Iris pigment epithelial cell (primary cell): ENCODE measurements at places on chromosomes 1 and 21.

GRCh38 chr21:20996421-20997310 lies 1.5 kb upstream of the NCAM2 start:
- peak; percentile 47 for DNase-seq

DNA sequence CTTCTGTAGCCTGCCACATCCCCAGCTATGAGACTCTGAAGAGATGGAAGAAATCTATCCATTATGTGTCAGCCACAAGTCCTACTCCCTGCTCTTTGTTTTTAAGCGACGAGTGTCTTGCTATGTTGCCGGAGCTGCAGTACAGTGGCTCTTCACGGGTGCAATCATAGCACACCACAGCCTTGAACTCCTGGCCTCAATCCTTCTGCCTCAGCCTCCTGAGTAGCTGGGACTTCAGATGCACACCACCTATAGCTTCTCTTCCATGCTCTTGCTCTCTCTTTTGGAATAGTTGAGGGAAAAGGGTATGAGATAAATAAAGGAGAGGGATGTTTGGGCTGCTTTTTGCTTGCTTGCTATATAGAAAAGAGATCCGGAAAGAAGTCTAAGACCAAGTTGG lies 1.6 kb downstream of the TUFT1 start:
- DNase-seq = no peak

DNA sequence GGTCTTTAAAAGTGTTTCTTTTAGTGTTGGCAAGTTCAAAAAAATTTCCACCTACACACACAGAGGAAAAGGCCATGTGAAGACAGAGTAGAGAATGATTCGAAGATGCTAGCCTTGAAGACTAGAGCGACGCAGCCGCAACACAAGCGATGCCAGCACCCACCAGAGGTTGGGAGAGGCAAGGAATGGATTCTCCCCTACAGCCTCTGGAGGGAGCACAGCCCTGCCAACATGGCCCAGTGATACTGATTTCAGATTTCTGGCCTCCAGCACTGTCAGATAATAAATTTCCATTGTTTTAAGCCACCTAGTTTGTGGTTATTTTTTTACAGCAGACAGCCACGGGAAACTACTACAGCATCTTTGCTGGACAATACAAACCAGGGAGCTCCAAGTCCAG lies 6.9 kb upstream of the ADAR start:
- DNase-seq = no peak

DNA sequence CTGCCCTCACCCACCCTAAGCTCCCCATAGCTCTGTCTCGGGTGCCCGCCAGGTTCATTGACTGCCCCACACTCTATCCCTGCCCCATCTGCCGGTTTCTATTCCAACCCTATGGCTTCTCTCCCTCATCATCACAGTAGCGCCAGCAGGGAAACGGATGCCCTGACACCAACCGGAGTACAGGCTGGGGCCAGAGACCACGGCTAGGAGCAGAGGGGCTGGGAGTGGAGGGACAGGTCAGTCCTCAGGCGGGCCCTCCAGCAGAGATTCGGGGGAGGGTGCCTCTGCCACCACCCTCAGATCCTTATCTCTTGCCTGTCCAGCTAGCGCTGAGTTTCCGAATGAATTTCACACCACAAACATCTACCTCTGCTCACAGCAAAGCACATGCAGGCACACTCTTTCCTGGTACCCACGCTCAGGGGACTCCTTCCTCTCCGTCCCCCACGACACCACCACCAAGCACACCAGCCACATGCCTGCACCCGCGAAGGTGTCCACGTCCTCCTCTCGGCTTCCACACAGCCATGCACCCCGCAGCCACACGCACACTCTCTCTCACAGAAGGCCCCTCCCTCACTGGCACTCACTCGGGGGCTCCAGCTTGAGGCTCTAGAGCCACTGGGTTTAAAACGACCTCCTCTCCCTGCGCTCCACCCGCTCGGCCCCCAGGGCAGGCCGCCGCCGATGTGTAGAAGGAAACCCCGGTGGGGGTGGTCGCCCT lies 7.2 kb downstream of the TAL1 start:
- DNase-seq = no peak

DNA sequence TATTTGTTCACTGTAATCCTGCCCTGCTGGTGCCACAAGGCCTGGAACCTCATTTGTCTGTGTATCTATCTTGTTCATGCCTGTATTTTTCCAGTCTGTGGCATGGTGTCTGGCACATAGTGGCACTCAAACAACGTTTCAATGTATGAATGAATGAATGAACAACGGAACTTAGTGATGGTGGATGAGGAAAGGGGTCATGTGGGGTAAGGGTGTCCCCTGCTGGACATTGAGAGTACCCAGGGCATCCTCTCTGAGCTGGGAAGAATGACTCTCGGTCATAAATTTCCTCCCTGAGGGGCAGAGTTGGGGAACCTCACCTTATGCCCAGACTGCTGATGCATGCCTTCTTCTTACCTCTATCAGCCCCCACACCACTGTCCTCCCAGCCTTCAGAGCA lies 18.9 kb upstream of the ZNF683 start:
- DNase-seq = peak; percentile 65

DNA sequence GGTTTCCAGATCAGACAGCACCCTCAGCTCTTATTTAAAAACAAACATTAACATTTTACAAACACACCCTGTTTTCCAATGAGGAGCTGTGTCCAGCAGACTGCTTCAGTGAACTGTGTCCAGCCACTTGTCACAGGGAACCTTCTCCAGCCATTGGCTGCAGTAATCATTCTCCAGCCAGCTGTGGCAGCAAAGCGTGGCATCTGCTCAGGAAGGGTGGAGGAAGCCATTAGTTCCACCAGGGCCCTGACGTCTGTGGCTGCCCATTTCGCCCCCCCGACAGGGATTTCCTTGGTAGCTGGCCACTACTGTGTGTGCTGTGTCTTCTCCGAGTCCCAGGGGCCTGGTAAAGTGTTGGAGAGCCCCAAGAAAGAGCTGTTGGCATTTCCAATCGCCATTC lies 62.9 kb upstream of the SELENON start:
- no peak for DNase-seq

GRCh38 chr1:61851849-61852669 lies 109.8 kb downstream of the PATJ start:
- DNase-seq = peak; percentile 73

DNA sequence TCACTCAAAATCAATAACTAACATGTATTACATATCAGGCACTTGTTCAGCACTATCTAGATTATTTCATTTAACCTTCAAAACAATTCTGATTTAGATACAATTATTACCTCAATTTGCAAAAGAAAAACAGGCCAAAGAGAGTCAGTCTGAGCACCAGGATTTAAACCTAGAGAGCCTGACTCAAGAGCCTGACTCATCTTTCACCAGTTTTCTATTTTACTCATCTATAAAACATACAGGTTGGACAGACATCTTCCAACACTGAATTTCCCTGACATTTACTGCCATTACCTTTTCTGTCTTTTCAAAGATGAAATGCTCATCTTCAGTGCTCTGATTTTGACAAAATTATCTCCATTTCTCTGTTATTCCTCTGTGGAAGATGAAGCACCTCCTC lies 116.5 kb downstream of the MRPL39 start:
- no peak for DNase-seq

- DNase-seq = no peak
Measured at GRCh38 chr1:198701250-198701649, 62.4 kb downstream of the PTPRC start.

- no peak for DNase-seq
Measured at GRCh38 chr1:1128454-1129139, 12.7 kb upstream of the C1orf159 start.

DNA sequence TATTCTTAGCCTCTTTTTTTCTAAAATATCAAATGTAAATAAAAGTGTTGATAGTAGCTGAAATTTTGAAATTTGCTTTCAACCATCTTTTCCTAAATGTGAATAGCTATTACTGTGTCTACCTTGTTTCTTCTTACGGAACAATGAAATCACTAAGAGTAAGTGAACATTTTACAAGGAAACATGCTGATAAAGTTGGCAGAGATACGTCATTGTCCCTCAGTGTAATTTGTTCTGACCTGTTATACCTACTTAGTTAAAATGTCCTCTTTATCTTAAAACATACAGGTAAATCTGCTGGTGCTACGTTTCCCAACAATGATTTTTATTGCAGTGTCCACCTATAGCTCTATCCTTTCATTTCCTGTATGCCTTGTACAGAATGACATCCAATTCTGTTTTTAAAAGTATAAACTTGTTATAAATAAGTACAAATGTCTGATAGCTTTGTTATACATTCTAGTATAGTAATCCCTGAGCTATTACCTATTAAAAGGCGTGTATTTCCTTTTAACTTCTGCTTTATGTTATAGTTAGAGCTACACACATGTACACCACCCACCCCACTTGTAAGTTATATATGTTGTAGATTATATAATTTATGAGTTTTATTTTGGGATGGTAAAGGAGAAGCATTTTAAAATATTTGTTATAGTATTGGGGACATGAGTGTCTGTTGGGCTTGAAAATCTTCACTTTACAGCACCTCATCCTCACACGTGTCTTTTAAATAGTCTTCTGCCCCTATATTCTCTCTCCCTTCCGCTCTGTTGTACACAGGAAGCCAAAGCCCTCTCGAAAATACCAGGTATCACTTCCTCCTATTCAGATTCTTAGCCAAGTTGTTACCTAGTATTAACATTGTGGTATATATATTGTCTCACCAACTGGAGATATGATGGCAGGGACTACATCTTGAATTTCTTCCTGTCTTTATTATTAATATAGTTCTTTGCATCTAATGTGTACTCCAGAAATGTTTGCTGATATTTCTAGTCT lies 25.2 kb downstream of the LAMC1 start:
- DNase-seq = no peak

DNA sequence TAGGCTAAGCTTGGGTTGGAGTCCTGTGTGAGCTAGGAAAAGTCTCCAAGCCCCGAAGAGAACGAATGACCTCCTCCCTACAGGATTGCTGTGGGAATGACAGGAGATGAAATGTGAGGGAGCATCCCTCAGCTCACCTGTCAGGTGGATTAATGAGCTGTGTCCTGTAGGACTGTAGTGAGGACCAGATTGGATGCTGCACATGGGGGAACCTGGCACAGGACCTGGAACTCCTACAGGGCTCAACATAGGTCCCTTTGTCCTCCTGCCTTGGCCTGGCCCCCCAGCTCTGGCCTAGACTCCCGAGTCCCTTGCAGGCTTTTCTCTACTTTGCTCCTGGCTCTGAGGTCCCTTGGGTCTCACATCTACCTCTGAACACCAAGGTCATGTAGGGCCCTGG lies 155.7 kb downstream of the PTPRU start:
- no peak for DNase-seq

DNA sequence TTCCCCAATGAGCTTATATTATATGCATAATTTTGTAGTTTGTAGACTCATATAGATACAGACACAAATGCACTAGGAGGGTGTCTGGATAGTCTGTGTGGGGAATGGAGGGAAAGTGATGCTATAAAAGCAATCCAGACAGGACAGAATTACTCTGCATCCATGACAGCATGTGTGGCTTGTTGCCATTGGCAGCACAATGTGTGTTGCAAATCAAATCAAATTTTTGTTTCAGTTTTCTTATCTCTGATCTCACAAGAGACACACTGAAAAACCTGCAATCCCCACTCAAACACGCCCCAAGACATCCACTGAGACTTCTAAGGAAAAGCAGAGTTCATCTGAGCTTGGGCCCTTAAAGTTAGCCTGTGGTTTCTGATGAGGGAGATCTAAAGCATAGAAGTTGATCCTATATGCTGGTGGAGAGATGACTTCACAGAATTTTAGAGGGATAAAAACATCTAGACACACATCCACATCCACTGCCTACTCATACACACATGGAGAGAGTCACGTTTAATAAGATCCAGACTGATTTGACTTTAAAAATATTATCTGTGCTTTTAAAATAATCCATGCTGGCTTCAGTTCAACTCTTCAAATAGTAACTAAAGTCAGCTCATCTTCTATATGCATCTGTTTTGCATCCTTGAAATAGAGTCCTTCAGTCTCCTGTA lies 313.0 kb upstream of the PLXNA2 start:
- DNase-seq = no peak

GRCh38 chr1:61644303-61644702 lies 80.6 kb downstream of the TM2D1 start:
- no peak for DNase-seq

DNA sequence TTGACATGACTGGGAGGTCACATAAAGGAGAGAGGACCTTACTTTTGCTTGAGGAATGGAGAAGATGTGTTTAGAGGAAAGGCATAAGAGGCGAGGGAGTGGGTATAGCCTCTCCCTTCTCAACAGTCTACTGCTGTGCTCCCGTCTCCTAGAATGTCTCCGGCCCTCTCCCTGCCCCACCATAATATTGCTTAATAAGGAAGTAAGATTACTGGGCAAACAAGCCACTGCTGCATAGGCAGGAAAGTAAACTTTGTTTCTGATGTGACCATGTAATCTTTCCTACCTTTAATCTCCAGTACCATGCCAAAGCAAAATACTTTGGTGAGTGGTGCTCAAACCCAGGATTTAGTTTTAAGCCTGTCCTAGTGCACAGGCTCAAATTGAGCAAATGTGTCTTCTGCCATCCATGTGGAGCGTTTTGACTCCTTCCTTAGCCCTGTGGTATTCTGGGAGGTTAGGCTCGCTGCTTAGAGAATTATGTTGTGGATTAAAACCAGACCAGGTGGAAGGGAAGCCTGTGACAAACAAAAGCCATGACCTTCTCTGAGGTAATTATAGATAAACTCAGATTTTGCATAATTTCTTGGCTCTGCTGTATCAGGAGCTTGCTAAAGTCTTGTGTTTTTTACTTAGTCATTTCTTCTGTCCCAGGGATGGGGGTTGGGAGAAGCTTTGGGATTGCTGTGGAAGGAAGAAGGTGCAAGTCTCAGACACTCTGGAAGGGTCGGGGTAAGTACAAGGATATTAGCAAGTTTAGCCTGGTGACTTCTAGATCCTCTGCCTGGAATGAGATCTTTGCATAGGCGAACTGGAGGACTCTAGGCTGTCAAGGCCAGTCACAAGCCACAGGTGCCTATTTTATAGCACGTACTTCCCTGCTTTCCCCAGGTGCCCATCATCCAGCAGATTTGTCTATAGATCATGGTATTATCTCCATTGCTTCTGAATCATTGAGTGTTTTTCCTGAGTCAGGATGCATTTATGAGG lies 34.5 kb upstream of the DIPK1A start:
- no peak for DNase-seq

DNA sequence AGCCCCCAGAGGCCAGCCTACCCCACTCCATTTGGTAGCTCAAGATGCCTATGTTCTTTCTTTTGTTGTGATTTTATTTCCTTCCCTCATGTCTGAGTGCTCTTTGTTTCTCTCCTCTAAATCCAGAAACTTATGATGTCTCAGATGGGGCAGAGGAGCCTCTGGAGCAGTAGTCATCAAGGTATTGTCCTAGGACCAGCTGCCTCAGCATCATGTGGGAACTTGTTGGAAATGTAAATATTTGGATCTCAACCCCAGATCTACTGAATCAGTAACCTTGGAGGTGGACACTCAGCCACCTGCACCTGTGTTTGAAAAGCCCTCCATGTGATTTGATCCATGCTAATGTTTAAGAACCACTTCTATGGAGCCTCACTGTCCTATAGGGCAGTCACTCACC lies 593.1 kb upstream of the PLXNA2 start:
- DNase-seq = no peak

DNA sequence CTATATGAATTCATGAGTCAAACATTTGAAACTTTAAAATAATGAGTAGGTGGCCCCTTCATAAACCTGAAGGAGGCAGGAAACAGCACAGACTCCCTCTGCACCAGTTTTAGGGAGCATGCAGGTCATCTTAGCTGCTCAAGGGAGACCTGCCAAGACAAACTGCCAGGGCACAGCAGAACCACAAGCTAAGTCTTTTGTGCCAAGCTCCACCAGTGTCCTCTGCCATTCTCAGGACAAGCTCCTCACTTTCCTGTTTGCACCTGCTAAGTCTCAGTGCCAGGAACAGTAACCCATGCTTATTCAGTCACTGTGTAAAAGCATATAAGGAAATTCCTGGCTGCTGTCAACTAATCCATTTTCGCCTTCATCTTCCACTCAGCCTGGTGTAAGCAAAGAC lies 368.9 kb downstream of the SEC16B start:
- DNase-seq = no peak
